ENCODE measurements at places on chromosomes 12 and 14.
A peak's percentile ranks its signal among the peaks of the same experiment; 100 is the strongest.

DNA sequence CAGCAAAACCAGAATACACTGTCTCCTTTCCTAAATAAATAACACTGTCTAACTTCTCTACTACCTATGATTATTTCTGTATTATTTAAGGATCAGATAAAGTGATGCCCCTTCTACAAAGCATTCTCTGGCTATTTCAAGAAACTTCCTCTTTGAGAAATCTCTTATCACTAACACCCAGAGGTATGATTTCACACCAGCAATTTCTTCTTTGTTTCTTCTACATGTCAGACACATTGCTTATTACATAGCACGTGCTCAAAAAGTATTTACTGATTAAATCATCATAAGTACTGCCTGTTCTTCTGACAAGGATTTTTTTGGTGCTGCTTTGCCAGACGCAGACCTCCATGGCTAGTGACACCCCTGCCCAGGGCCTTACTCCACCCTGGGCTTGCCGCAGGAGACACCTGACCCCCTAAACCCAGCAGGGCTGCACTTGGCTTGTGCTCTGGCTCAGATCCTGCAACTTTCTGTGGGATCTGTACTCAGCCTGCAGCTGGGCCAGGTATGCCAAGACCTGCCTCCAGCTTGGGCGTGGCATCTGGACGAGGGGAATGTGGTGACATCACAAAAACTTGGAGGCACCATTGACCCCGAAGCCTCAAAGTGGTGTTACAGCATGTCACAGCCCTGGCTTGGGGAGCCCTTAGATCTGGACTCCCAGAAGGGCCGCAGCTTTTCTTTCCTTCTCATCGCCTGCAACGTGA is 15.4 kb upstream of the HIGD1C start:
- DNase-seq: no peak

DNA sequence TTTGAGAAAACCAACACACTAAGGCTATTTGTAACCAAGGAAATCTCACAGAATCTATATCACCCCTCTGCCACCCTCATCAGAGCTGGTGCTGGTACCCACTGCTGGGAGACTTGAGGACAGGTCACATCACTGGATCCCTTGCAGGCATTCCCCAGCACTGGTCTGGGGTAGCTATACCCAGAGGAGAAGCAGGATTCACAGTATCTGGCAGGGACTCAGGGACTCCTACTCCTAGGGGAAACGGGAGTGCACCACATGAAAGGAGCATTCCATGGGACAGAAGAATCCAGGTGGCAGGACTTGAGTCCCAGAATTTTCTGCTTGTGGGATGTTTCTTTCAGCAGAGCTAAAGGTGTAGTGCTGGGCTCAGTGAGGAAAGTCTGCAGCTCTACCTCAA is 223.2 kb downstream of the ADGRD1 start:
- DNase-seq: no peak

- DNase-seq: no peak
Measured at GRCh38 chr14:77825895-77826519, 26.1 kb downstream of the ADCK1 start.

GRCh38 chr12:51820526-51821439 is 27.7 kb downstream of the FIGNL2 start:
- peak; percentile 84 for DNase-seq

GRCh38 chr14:58078068-58078467 is 73.9 kb downstream of the ARMH4 start:
- DNase-seq: no peak

DNA sequence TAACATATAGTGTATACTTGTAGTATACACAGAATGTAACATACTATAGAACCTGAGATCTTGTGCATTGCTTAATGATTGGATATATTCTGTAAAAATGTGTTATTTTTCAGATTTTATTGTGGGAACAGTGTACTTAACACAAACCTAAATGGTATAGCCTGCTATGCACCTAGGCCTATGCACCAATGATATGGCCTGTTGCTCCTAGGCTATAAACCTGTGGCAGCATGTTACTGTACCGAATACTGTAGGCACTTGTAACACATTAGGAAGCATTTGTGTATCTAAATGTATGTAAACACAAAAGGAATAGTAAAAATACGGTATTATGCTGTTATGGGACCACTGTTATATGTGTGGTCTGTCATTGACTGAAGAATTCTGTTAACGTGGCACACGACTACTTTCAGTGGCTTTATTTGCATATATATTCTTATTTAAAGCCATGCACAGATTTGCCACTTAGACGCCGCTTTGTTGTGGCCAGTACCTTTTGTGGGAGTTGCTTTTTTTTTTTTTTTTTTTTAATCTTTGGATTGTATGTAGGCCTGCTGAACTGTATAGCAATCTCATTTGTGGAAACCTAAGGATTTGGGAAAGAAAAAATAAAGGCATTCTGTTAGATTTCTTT is 7.4 kb downstream of the PAPOLA start:
- no peak for DNase-seq

DNA sequence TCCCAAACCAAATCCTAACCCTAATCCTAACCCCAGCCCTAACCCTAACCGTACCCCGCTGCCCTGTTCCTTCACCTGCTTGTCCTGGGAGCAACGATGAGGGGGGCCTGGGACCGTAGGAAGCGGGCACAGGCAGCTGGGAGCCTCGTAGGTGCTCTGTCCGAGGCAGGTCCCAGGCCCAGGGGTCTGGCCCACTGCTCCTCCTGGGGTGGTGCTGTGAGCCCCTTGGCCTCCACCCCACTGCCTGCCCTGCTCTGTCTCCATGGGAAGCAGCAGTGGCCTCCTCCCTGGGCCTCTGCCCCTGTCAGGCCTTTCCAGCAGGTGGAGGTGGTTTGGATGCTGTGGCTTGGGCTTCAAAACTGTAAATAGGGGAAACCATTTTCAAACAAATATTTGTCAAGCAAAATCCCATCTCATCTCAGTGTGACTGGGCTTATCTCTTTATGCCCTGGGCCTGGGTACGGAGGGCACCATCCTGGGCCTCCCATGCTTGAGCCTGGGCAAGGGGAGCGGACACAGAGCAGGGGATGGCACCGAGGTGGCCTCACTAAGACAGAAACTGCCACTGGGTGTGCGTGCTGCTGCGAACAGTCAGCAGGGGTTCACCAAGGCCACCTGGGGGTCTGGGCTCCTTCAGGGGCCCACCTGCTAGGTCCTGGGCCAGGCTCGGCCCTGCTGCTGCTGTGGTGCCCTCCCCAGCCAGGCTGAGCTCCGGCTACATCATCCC is 3.7 kb upstream of the BEGAIN start:
- no peak for DNase-seq

- DNase-seq: no peak
Measured at GRCh38 chr12:46773586-46774321, 52.0 kb downstream of the SLC38A4 start.

All from stimulated activated CD4-positive, alpha-beta T cell treated with anti-CD3 and anti-CD28 coated beads, Interleukin-2, amount 100 ng/mL, for 24 hours (primary cell).